ENCODE measurements at places on chromosomes 7 and 10.

GRCh38 chr10:70622981-70623844 lies 20.7 kb upstream of the PRF1 start:
- DNase-seq: no peak

DNA sequence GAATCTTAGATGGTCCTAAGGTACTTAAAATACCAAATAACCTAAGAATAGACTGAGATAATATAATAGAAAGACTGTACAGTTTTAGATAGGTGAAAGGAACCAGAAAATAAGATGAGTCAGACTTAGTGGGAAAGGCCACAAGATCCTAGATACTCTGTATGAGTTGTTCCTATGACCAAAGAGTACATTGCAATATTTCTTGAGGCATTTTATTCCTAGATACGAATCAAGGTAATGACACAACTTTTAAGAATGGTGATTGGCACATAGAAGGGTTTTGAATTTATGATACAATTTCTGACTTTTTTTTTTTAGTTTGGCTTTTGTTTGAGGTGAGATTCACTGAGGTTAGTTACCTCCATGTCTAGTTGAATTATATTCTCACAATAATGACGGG lies 30.2 kb downstream of the MGAM start:
- DNase-seq: peak; percentile 8

DNA sequence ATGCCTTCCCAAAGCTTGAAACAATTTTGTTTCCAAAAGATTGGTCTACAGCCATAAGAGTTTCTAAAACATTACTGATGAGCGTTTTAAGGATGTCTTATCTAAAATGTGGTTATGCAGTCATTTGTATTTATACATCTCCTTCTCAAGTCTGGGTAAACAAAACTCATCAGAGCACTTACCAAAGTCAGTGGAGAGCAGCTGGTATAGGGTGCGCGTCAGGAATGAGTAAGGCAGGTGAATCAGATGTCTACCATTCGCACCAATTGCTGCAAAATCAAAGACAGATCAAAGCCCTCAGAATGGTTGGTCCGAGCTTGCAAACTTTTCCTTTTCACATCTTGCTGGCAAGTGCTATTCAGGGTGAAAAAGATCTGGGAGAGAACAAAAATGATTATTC lies 65.6 kb upstream of the FAM171A1 start:
- no peak for DNase-seq

GRCh38 chr7:116777651-116778281 lies 84.6 kb upstream of the CAPZA2 start:
- DNase-seq: no peak

- peak; percentile 73 for DNase-seq
Observed at GRCh38 chr10:5890452-5890915, 441 bp downstream of the FBH1 start.

- DNase-seq: no peak
Observed at GRCh38 chr7:154746571-154747360, 256.2 kb downstream of the PAXIP1 start.

DNA sequence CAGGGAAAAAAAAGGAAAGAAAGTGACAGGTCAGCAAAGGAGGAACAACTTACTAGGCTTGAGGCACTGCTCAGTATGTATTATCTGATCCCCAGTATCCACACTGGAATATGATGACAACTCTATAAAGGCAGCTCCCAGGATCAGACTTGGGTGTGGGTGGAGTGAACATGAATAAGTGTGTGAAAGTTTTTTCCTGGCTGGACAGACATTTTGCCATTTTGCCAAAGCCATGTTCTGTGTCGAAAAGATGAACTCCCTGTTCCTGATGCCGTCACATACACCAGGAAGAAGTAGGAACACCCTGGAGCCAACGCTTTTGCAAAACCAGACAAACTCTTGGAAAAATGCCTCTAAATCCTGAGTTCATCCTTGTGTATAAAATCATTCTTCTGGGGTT lies 143.2 kb upstream of the MEOX2 start:
- DNase-seq: no peak

- DNase-seq: no peak
Observed at GRCh38 chr10:12780634-12781601, 220.6 kb downstream of the CCDC3 start.

GRCh38 chr10:50629495-50630122 lies 5.9 kb upstream of the SGMS1 start:
- no peak for DNase-seq

DNA sequence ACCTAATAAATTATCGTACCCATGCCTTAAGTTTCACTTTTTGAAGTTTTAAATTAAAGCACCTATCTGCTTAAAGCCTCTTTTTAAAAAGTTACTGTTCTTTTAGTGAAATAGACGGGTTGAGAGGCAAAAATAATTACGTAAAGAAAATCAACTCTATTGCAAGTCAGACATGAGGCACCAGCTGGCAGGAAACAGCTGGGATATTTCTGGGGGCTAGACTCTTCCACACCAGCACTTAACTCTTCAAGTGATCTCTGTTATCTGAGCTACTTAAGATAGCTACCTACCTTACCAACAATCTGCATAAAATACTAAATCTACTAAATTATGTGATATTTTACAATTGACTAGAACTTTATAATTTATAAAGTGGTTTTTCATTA lies 35.8 kb downstream of the GBF1 start:
- DNase-seq: no peak

- DNase-seq: no peak
Observed at GRCh38 chr7:36957620-36958019, 233.3 kb upstream of the AOAH start.

DNA sequence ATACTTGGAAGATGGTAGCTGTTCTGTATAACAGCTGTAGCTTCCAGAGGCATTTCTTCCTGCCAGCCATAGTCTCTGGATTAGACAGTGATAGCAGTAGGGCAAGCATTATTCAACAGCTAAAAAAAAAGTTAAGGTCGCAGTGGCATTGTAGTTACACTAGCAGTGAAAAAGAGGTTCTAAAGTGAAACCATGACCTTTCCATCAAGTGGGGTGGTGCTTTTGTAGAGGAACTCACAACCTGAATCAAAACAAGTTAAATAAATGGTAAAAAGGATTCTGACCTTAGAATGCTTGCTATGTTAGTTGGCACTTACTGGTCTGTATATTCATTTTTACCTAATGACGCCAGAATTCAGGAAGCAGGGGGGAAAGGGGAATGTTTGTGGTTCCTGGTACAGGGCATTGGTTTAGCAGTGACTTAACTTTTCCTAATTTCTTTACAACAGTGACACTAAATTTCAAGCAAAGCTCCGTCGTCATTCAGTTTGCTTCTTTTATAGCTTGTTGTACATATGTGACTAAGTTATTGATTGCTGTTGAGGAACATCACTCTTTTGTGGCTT lies 55.0 kb downstream of the GBF1 start:
- peak; percentile 16 for DNase-seq

- DNase-seq: no peak
Observed at GRCh38 chr10:91705948-91706670, 73.2 kb upstream of the PPP1R3C start.

GRCh38 chr7:68904630-68905029 lies 693.6 kb upstream of the AUTS2 start:
- no peak for DNase-seq

DNA sequence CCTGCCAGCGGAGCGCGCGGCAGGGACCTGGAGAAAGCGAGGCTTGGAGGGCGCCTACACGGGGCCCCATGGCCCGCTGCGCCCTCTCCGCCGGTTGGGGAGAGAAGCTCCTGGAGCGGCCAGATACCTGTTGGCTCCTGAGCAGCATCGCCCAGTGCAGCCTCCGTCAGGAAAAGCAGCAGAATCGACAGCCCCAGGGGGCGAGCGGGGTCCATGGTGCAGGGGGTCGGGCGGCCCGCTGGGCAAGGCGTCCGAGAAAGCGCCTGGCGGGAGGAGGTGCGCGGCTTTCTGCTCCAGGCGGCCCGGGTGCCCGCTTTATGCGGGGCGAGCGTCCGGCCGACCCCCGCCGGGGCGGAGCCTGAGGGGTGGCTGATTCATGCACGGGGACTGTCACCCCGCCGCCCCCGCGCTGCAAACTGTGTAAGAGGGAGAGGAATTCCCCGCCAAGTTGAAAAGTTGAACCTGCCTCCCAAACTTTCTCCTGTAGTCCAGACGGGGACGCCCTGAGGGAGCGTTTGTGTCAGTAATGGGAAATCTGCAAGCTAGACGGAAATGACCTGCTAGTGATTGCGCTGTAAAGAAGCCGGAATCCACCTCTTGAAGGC lies at the start of gene TFPI2:
Gene TFPI2 (minus strand): TSS at position 290 of the 605 bp plus-strand sequence. CDS start 75 bp downstream, at position 215.
- peak; percentile 67 for DNase-seq

DNA sequence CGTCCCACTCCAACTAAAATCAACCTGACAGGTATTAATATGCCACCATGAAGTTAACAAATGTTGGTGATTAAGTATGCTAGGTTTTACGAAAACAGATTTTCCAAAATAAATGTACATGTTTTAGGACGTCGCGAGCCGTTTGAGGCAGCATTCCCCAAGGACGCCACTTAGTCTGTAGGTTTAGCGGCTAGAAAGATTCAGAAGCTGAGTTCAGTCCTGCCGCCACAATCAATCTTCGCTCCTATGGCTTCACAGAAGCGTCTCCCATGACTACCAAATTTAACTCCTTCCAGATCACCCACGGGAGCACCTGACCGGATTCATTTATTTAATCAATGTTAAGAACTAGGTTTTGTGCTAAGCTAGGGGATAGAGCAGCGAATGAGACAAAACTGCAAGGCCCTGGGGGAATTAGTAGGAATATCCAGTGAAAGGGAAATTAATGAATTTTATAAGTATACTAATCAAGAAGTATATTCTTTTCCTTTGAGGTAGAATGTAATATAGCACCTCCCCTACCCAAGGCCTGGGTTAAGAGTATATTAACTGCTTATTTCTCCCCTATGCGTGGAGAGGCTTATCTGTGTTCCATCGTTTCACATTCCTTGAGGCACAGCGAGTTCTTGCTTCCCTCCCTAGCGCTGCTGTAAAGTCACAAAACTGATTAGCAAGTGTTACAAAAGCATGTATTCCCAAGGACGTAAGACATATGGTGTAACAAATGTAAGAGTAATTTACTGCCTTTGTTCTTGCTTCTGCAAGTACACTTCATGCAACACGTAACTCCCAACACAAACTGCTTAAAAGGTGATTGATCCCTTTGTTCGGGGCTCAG lies 994 bp upstream of the CYP51A1 start:
- no peak for DNase-seq

DNA sequence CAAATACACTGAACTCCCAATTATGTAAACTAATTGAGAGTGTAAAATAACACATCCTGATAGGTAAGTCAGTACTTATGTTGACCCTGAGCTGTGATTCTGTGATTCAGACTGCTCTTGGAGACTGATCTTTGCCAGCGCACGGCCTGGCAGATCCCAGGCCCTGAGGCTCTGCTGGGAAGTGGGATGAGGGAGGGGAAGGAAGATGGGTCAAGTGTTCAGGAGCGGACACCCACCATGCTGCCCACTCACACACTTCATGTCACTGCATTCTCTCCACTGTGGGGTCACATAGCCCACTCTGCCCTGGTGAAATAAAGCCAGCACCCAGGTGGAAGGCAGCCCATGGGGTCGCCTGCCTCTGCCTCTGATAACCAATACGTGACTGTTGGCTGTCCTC lies 226.2 kb downstream of the TNS3 start:
- no peak for DNase-seq

GRCh38 chr10:132306864-132307751 lies 642 bp downstream of the STK32C start:
- DNase-seq: no peak
